ENCODE measurements at places on chromosomes 3 and 15. TPM values are rescaled to one million over a fixed set of nuclear protein-coding genes. Genes with fewer than 3 reads are reported as not detected.

SLC22A13 gene
- not detected for polyA plus RNA-seq

LRRC31 gene
- not detected for polyA plus RNA-seq

FBXO45 gene
- polyA plus RNA-seq: 2.5 TPM

PLA2G4D gene
- polyA plus RNA-seq: not detected

TM4SF1 gene
- polyA plus RNA-seq: not detected

LRTM1 gene
- polyA plus RNA-seq: not detected

RETNLB gene
- polyA plus RNA-seq: not detected

DNA sequence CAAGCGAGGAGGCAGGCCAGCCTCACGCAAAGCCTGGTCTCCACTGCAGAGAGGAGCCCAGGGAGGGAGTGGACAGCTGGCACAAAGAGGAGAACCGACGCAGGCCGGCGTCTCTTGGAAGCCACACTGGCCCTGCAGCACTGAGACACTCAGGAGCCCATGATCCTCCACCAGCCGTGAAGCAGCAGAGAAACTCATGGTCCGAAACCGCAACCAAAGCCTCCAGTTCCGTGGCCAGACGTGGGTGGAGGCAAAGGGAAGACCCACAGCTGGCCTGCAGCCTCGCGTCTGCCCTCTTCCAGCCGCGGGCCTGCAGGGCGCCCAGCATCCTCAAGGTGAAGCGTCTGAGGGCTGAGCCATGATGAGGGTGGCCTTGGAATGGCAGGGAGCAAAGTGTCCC is 62.2 kb upstream of the SEC61A1 start:
- H3K4me1 ChIP-seq: no peaks in the 10 kb centered on the region
- DNase-seq: no peak
- no peak overlapping the region for H3K27ac ChIP-seq
- H3K4me3 ChIP-seq: no peak overlapping the region

DNA sequence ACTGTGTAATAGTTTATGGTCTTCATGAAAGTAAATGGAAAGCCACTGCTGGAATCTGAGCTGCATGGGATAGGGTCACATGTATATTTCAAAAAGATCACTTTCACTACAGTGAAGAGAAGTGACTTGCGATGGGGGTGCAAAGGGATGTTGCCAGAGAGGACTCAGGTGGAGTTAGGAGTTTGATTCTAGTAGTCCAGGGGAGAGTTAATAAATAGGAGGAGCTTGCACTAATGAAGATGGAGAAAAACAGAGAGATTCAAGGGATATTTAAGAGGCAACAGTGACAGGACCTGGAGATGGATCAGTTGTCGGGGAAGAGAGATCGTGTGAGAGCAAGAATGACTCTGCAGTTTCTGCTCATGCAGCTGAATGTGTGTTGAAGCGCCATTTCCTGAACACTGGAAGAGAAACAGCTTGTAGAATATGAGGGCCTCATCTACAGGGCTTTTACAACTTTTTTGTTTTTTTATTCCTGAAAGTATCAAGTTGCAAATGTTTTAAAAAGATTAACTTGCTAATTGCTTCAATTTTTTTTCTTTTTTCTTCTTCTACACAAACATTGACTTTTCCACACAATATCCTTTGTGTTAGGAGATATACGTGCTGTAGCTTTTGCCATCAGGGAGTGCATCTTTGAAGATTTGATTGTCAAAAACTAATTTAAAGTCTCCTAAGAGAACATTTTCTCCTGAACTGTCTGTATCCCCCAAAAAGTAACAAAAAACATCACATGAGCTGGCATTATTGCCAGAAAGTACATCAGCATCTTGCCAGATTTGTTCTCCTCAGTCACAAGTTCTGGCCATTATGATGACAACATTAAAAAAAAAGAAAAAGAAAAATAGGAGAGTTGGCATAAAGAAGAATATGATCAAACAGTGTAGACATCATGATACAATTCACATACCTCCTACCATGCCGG is 37.5 kb downstream of the SETMAR start:
- peaks cover 4% of the 10 kb centered on the region for H3K4me1 ChIP-seq
- H3K27ac ChIP-seq: peak overlapping the region; percentile 1
- H3K27me3 ChIP-seq: no peaks in the 10 kb centered on the region
- H3K4me3 ChIP-seq: no peak overlapping the region
- DNase-seq: no peak
- peaks cover 7% of the 10 kb centered on the region for H3K36me3 ChIP-seq

DNA sequence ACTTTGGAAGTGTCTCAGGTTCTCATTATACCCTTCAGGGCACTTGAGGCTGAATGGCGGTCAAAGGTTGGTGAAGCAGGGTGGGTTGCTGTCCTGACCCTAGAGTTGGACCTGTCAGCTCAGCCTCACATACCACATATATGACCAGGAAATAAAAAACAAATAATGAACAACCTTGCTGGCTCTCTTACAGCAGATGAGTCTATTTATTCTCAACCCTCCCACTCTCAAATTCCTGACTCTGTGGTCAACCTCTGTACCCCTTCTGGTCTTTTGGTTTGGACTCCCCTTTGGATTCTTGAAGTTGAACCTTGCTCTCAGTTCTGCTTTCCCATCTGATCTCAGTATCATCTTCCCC is 16.9 kb downstream of the PPP2R3A start:
- DNase-seq: no peak
- peaks cover 11% of the 10 kb centered on the region for H3K27me3 ChIP-seq
- H3K4me1 ChIP-seq: no peaks in the 10 kb centered on the region
- H3K27ac ChIP-seq: no peak overlapping the region
- no peaks in the 10 kb centered on the region for H3K36me3 ChIP-seq

DNA sequence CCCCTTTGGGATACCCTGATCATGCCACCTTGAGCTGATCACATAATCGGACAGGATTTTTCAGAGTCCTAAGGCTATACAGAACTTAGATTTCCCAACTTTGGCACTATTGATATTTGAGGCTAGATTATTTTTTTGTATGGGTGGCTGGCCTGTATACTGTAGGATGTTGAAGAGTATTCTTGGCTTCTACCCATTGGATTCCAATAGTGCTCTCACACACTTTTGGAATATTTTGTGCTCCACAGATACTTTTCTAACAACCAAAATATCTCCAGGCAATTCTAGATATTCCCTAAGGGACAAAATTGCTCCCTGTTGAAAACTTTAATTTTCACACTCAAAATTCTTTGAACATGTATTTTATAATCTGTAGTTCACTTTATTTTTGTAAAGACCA is 125.1 kb downstream of the ABI3BP start:
- no peak overlapping the region for H3K4me3 ChIP-seq
- DNase-seq: no peak
- no peaks in the 10 kb centered on the region for H3K27me3 ChIP-seq
- H3K27ac ChIP-seq: no peak overlapping the region
- H3K4me1 ChIP-seq: no peaks in the 10 kb centered on the region
- H3K36me3 ChIP-seq: no peaks in the 10 kb centered on the region

GRCh38 chr15:85891470-85891869 is 96.7 kb upstream of the KLHL25 start:
- peaks cover 6% of the 10 kb centered on the region for H3K27me3 ChIP-seq
- DNase-seq: no peak
- peaks cover 2% of the 10 kb centered on the region for H3K36me3 ChIP-seq

DNA sequence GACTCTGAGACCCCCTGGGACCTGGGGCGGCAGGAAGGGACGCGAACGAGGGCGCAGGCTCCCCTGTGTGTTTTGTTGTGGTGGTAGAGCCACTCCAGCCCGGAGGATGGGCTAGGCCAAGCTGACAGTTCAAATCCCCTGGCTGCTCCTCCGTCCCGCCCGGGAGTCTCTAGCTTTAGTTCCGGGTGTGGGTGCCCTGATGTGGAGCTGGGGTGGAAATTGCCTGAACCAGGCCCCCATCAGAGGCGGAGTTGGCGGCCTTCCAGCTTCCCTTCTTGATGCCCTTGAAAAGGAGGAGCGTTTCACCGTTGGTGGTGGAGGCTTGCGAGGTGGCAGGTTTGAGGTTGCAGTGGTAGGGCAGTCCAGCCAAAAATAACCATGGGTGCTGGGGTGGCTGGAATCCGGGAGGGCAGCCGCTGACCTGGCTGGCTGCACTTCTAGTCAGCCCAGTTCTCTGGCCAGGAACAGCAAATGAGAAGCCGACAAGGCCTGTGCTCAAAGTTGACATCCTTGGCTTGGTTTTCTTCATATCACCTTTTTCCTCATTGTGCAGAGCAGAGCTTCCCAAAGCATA is 817 bp downstream of the CLK3 start:
- H3K27ac ChIP-seq: peak overlapping the region; percentile 84
- peak overlapping the region; percentile 92 for H3K4me3 ChIP-seq
- peaks cover 29% of the 10 kb centered on the region for H3K4me1 ChIP-seq
- H3K27me3 ChIP-seq: no peaks in the 10 kb centered on the region
- H3K36me3 ChIP-seq: peaks cover 9% of the 10 kb centered on the region

DNA sequence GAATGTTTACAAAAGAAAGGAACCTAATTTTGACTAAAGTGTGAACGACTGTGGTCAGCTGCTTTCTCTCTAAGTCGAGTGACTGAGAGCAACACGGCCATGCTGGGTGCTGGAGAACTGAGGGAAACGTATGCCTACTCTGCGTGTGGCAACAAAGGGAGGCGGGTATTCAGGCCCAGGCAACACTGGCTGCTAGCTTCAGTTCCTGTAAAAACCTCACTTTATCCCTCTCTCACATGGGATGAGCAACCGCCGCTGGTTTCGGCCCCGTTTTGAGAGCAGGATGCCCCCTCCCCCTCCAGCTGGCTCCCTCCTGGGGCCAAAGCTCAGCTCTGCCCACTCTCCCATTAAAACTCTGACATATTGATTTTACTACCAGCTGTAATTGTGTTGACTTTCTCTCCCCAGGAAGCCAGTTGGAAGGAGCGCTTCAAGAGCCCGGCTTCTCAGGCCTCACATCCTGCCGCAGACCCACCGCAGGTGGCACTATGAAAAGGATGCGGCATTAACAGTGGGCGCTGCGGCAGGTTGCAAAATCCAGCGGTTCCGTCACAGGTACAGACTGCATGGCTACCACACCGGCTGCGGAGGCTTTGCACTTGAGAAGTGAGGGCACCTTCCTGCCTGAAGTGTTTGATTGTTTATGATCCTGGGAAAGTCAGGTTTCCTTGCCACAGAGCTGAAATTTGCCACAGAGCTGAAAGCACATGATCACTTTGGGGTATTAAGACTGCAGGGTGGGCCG is 12.7 kb downstream of the PLXND1 start:
- H3K27me3 ChIP-seq: peaks cover 39% of the 10 kb centered on the region
- peaks cover 23% of the 10 kb centered on the region for H3K4me1 ChIP-seq
- peak overlapping the region; percentile 49 for H3K4me3 ChIP-seq
- no peaks in the 10 kb centered on the region for H3K36me3 ChIP-seq
- no peak for DNase-seq
- no peak overlapping the region for H3K27ac ChIP-seq

GRCh38 chr3:48601622-48601994 is 6.5 kb upstream of the COL7A1 start:
- H3K36me3 ChIP-seq: peaks cover 18% of the 10 kb centered on the region
- no peak overlapping the region for H3K27ac ChIP-seq
- no peaks in the 10 kb centered on the region for H3K27me3 ChIP-seq
- peaks cover 3% of the 10 kb centered on the region for H3K4me1 ChIP-seq

DNA sequence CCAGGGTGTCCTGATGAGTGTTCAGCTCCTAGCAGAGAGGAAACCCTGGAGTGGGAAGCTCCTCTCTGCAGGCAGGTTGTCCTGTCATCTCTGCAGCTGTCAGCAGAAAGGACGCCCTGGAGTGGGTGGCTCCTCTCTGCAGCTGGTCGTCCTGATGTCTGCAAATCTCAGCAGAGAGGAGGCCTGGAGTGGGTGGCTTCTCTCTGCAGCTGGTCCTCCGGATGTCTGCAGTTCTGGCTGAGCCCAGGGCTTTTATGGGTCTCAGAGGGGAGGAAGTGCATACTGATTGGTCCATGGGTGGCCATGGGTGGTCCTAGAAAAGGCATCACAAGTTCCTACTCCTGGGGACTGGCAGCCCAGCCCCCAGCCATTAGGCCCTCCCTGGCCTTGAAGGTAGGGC is 102.6 kb upstream of the BNIP2 start:
- no peak for DNase-seq
- no peak overlapping the region for H3K4me3 ChIP-seq
- no peak overlapping the region for H3K27ac ChIP-seq
- H3K36me3 ChIP-seq: no peaks in the 10 kb centered on the region
- peaks cover 34% of the 10 kb centered on the region for H3K27me3 ChIP-seq

- H3K27me3 ChIP-seq: no peaks in the 10 kb centered on the region
- H3K36me3 ChIP-seq: peaks cover 4% of the 10 kb centered on the region
- peaks cover 84% of the 10 kb centered on the region for H3K4me1 ChIP-seq
- H3K27ac ChIP-seq: peak overlapping the region; percentile 92
- H3K4me3 ChIP-seq: peak overlapping the region; percentile 84
- peak; percentile 42 for DNase-seq
These were observed 10.9 kb downstream of the SMAD3 start for GRCh38 chr15:67076147-67076843.

- H3K27ac ChIP-seq: peak overlapping the region; percentile 95
- H3K4me3 ChIP-seq: peak overlapping the region; percentile 85
- no peak for DNase-seq
- H3K36me3 ChIP-seq: peaks cover 8% of the 10 kb centered on the region
These were observed 2.6 kb downstream of the BHLHE40 start for GRCh38 chr3:4981665-4982494.

- no peaks in the 10 kb centered on the region for H3K4me1 ChIP-seq
- DNase-seq: no peak
- no peak overlapping the region for H3K27ac ChIP-seq
These were observed 75.4 kb upstream of the ARL6 start for GRCh38 chr3:97689111-97689510.

- H3K27ac ChIP-seq: no peak overlapping the region
- DNase-seq: no peak
- H3K36me3 ChIP-seq: no peaks in the 10 kb centered on the region
- peaks cover 1% of the 10 kb centered on the region for H3K27me3 ChIP-seq
These were observed 259.1 kb upstream of the PEX5L start for GRCh38 chr3:180295811-180296210.

DNA sequence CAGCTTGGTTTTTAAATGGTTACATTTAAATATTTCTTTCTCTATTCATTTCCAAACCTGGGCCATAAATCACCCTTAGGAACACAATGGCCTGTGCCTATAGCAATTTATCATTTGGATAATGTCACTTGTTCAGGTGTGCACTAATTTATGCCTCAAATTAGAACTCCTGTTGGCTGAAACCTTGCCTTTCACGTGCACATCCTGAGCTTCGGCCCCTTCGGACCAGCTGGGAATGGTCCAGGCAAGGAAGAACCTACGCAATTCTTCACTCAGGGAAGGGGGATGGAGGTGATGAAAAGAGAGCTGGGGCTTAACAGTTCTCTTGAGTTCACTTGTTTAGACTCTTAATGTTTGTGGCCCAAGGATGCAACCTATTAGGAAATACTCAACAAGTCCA is 324.1 kb upstream of the ICE2 start:
- no peaks in the 10 kb centered on the region for H3K4me1 ChIP-seq
- H3K4me3 ChIP-seq: no peak overlapping the region
- DNase-seq: no peak
- H3K27ac ChIP-seq: peak overlapping the region; percentile 18
- peaks cover 8% of the 10 kb centered on the region for H3K27me3 ChIP-seq
- H3K36me3 ChIP-seq: no peaks in the 10 kb centered on the region

- no peak overlapping the region for H3K4me3 ChIP-seq
- H3K27me3 ChIP-seq: no peaks in the 10 kb centered on the region
- H3K27ac ChIP-seq: no peak overlapping the region
These were observed 410 bp downstream of the PRR23E start for GRCh38 chr3:127193341-127193740.

All from naive B cell (primary cell).